NCI-H1417 (cell line): ENCODE measurements at places on chromosomes 13 and 19.

GRCh38 chr13:95535243-95535642 is 17.3 kb upstream of the CLDN10 start:
- peak; percentile 41 for DNase-seq

GRCh38 chr13:29878101-29878500 is 27.7 kb upstream of the UBL3 start:
- no peak for DNase-seq

DNA sequence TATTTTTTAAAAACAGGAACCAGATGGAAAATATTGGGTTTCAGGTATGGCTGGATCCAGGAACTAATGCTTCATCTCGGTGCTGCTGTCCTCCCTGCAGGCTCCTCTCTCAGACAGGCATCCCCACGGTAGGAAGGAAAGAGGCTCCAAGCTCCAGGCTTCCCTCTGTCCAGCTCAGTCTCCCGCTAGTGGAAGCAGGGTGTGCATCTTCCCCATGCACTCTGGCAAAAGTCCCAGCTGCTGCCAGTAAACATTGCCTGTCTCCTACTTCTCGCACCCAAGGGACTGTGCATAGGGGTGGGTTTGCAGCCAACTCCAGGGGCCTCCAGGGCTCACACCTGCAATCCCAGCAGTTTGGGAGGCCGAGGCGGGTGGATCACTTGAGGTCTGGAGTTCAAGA is 29.2 kb downstream of the IL12RB1 start:
- no peak for DNase-seq

DNA sequence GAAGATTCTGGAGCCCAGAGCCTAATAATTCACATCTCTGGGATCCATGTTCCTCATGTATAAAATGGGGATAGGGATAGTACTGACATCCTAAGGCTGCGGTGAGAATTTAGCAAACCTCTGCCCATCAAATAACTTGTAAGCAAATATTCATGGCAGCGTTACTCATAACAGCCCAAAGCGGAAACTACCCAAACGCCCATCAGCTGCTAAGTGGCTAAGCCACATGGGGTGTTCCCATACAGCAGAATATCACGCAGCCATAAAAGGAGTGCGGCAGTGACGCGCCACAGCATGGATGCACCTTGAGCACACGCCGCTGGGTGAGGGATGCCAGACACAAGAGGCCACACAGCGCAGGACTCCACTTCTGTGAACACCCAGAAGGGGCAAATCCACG is 19.7 kb downstream of the VRK3 start:
- DNase-seq = no peak

- no peak for DNase-seq
These were observed 848.1 kb downstream of the SLITRK6 start for GRCh38 chr13:84951128-84951527.

DNA sequence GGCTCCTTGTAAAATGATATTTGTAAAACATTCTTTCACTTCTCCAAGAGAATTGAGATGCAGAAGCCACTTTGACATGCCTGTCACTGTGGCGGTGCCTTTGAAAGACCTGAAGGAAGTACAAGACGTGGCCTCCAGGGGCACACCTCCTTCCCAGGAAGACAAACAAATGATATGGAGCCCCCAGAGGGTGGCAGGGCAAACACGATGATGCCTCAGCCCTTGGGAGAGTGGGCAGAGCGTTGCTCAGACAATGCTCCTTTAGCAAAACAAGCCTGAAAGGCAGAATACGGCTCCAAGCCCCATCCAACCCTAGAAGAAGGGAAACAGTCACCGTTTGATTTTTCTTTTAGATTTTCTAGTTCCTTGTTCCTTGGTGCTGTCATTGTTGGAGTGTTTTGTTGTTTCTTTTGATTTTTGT is 9.2 kb upstream of the ATP12A start:
- peak; percentile 59 for DNase-seq

DNA sequence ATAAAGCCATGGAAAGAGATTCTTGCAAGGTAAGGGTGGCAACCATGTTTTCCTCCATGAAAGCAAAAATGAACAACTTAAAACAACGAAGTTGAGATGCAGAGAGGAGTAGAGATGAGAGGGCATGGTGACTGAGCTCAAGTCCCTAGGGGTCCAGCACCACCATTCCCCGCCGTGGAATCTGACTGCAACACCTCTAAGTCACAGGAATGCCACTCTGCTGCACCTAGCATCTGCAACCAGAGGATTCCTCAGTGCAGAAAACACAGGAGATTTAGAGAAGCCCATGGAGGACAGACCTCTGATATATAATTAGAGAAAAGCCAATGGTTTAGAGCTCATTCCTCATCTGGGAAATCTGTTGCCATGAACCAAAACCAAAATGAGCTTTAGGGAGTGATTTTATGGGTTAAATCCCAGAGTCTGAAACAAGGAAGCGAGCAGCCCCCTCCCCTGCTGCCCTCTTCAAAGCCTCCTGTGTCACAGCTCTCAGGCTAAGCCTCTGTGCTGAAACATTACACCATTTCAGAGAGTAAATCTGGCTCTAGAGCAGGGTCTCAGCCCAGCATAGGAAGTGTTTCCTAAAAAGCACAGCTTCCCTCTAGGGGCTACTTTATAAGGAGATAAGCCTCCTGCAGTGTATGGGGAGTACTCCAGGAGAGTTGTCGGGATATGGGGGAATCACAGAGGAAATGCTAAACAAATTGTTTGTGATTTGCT is 1043.6 kb downstream of the UQCRFS1 start:
- no peak for DNase-seq

GRCh38 chr19:23771761-23772674 is 13.3 kb upstream of the ZNF681 start:
- DNase-seq = no peak

DNA sequence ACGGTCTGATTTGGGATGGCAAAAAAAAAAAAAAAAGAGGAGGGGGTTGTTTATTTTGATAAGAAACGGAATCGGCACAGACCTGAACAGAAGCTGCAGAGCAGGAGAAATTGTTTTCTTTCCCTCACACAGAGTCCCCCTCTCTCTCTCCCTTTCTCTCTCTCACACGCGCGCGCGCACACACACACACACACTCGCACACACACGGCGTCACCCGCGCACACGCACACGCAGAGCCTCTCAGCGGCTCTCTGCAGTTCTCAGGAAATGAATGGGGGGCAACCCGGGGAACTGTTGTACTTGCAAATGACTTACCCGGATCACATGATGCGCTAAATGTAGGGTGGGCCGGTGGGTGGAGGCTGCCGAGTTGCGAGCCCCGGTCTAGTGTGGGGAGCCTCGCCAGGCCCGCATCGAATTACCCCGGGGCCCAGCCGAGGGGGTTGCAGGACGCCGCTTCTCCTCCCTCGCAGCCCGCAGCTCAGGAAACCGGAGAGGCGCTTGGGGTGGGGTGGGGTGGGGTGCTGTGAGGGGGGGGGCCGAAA is 475 bp downstream of the KLF12 start:
- DNase-seq = peak; percentile 96

DNA sequence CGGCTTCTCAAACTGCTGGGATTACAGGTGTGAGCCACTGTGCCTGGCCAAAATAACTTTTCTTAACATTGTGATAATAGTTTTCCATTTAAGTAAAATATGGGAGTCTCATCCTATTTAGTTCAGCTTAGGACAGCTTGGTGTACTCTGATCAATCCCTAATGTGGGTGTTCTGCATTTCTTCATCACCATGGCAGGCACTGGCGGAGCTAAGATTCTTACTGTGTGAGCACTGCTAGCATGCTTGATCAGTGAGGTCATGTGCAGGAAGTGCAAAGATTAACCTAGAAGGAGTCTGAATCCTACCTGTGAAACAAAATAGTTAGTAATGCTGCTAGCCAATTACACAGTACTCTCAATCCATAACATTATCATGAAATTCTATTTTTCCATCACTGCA is 1684.2 kb upstream of the SLC10A2 start:
- DNase-seq = no peak

DNA sequence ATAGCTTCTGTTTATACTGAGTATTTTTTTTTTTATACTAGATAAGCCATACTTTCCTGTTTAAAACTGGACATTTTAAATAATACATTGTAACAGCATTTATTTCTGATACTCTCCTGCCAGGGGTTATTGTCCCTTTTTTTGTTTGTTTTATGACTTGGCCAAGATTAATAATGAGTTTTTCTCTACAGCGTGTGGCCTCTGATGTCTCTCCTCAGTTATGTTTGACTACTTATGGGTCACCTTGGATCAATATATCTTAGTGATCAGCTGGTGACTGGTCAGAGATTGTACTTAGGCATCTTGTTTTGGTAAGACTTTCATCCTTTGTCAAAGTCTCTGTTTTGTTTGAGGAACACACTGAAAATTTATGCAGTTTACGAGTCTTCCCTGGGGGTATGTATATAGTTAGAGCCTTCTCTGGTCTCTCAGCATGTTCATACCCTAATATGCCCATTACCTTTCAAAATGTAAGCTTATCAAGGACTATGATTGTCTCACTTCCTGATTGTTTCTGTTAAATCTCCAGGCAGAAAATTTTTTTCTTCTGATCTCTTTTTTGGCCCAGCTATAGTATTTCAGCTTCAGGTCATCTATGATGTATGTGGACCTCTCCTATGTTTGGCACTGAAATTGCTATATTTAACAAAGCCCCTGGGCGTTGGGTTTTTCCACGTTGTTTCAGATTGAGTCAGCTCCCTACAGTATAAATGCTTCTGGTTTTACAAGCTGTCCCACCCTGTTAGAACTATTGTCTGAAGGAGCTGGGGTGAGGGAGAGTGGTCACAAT is 87.9 kb downstream of the URI1 start:
- DNase-seq = no peak

DNA sequence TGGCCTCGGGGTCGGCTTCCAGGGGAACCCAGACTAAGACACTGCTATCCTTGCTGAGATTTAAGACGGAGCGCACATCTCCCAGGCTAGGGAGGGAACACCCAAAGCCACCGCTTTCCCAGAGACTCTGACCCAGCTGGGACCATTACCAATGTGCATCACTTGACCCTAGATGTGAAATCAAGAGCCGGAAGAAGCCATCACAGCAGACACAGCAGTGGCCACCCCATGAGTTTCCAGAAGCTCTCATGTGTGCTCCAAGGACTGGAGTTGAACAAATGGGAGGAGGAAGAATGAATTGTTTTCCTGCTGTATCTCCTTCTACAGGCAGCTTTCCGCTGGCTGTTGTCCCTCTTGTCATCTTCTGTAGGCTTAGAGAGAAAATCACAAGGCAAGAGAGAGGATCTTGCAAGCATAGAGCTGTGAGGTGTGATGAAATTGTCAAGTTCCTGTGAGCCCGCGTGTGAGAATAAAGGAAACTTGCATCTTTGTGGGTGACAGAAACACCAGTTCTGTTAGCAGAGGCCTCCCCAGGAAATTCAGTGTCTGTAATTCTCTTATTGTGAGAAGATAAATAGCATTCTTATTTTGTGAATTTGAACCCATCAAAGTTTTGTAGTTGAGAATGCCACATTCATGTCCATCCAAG is 711.8 kb downstream of the UQCRFS1 start:
- no peak for DNase-seq

DNA sequence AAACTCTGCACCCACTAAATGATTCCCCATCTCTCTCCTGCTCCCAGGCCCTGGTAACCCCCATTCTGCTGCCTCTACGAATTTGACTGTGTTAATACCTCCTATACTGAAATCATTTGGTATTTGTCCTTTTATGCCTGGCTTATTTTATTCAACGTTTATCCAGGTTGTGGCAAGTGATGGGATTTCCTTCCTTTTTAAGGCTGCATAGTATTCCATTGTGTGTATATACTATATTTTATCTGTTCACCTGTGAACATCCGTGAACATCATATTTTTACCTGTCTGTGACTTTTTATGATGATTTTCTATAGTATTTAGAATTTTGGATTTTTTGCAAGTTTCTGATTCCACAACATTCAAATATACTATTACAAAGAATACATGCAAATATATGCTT is 13.9 kb upstream of the CEBPG start:
- DNase-seq = no peak

GRCh38 chr19:44912854-44913253 is 1.6 kb upstream of the APOC1 start:
- no peak for DNase-seq

DNA sequence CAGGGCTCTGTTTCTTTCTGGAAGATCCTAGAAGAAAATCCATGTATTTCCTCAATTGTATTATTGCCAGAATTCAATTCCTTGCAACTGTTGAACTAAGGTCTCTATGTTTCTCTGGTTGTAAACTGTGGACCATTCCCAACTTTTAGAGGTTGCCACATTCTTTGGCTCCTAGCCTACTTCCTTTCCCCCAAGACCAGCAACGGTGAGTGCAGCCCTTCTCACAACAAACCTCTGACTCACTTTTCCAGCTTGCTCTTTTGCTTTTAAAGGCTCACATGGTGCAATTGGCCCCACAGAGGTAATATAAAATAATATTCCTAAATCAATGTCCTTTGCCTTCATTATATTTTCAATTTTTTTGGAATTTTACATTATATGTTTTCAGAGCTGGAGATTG is 371.3 kb downstream of the SLITRK5 start:
- no peak for DNase-seq

- peak; percentile 97 for DNase-seq
These were observed 11.1 kb downstream of the CIC start for GRCh38 chr19:42279902-42280814.

GRCh38 chr13:44050450-44051063 is 170.9 kb downstream of the LACC1 start:
- peak; percentile 17 for DNase-seq

- peak; percentile 32 for DNase-seq
These were observed 576.7 kb downstream of the DIAPH3 start for GRCh38 chr13:59587030-59587429.

- no peak for DNase-seq
These were observed 158.2 kb downstream of the HS6ST3 start for GRCh38 chr13:96248103-96248502.

DNA sequence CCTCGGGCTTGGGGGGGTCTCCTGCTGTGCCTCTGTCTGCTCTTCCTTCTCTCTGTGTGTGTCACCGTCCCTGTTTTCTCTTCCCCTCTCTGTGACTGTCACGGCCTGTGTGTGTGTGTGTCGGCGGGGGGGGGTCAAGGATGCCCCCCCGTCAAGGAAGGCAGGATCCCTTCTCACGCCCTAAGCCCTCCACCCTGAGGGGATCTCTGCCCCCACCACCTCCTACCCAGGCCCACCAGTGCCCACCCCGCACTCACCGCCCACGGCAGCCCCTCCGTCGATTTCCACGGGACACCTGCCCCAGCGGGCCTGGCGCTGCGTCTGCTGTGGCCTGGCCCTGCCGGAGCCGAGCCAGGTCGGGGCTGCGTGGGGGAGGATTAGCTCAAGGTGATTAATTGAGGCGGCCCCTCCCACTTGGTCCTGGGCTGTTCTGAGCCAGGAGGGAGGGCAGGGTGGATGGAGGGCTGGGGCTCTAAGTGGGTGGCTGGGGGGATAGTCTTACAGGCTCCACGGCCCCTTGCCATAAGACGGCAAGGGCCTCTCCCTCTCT is at the start of gene RAX2:
Gene RAX2 (minus strand): TSS at position 323 of the 550 bp plus-strand sequence. CDS start 486 bp downstream, outside the sequence.
- DNase-seq = no peak

GRCh38 chr13:72314210-72314609 is 413.2 kb downstream of the MZT1 start:
- DNase-seq = no peak

- no peak for DNase-seq
These were observed 9.0 kb upstream of the USP29 start for GRCh38 chr19:57110592-57111328.

DNA sequence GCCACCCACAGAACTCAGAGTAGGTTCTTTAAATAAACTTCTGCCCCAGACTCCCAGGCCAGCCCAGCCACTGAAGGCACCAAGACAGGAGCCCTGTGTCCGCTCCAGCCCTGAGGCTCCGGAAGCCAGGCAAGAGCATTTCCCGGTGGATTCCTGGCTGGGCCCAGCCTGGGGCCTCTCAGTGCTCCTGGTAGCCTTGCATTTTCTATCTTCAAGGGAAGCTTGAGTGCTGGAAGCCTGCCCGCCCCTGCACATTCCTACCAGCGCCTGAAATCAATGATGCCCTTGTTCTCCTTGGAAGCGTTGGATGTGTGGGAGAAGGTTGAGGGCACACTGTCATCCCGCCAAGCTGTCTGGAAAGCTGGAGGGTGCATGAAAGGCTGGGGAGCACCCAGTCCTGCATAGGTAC is 70.3 kb downstream of the ALOX5AP start:
- no peak for DNase-seq
